ENCODE measurements at places on chromosomes 12 and 14.

DNA sequence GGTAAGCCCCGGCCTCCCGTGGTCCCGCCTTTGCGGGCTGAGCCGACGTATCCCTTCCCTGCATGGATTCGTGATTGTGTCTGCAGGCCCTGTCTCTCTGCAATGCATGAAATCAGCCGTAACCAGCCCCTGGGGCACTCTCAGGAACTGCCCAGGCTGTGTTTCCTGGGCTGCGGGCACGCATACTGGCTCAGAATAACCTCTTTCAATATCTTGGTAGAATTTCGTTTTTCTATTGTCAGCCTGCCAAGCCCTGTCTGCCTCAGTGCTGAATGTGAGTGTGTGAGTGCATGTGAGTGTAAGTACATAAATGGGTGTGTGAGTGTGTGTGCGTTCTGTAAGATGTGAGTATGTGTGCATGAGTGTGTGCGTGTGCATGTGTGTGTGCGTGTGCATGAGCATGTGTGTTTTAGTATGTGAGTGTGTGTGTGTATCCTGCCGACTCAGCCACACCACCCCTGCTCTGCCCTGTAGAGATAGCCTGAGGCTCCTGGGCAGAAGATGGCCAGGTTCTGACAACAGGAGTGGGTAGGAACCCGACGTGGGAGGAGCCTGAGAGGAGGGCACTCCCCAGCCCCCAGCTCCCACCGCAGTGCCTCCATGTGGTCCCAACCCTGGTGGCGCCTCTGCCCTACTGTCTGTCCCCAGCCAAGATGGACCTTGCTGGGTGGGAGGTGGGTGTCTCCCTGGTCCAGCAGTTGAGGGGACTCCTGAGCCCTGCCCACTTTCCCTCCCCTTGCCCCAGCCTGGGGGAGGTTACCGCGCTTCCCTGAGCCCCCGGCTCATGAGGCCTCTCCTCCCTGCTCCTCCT is 268.8 kb downstream of the ADGRD1 start:
- DNase-seq, result no peak

GRCh38 chr12:66768293-66768692 is 89.4 kb upstream of the GRIP1 start:
- DNase-seq, result no peak

- no peak for DNase-seq
Observed at GRCh38 chr14:105470350-105471296, 4.0 kb upstream of the CRIP2 start.

DNA sequence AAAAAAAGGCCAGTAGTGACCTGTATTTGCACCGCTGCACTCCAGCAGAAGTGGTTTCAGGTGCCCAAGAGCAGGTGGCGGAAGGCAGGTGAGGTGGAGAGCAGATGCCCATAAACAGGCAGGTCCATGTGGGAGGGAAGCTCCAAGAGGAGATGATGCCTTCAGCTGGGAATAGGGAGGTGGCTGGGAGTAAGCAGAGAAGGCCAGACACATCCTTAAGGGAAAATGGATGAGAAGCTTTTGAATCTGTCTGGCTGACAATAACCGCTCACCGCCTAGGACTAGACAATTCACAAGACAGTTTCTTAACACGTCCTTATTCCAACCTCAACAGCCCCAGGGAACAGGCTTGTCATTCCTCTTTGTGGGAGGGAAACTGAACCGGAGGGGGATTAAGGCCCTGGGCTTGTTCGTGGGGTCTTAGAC is 43.9 kb upstream of the PLEKHG6 start:
- DNase-seq, result no peak

- no peak for DNase-seq
Observed at GRCh38 chr12:132056951-132057350, 87.2 kb downstream of the DDX51 start.

Data from CD4-positive, alpha-beta T cell treated with Interleukin-1 beta for 1 hour (primary cell).